Stimulated activated CD4-positive, alpha-beta T cell treated with anti-CD3 and anti-CD28 coated beads, Interleukin-1b, Interleukin-23, amount 100 ng/mL, for 48 hours (primary cell): ENCODE measurements at places on chromosomes 2 and 18.

- no peak for DNase-seq
Observed at GRCh38 chr2:34909992-34910705, 1311.0 kb upstream of the FAM98A start.

- DNase-seq = no peak
Observed at GRCh38 chr2:100988630-100989417, 13.3 kb upstream of the RPL31 start.

- DNase-seq = no peak
Observed at GRCh38 chr2:191217580-191217979, 27.6 kb upstream of the MYO1B start.

DNA sequence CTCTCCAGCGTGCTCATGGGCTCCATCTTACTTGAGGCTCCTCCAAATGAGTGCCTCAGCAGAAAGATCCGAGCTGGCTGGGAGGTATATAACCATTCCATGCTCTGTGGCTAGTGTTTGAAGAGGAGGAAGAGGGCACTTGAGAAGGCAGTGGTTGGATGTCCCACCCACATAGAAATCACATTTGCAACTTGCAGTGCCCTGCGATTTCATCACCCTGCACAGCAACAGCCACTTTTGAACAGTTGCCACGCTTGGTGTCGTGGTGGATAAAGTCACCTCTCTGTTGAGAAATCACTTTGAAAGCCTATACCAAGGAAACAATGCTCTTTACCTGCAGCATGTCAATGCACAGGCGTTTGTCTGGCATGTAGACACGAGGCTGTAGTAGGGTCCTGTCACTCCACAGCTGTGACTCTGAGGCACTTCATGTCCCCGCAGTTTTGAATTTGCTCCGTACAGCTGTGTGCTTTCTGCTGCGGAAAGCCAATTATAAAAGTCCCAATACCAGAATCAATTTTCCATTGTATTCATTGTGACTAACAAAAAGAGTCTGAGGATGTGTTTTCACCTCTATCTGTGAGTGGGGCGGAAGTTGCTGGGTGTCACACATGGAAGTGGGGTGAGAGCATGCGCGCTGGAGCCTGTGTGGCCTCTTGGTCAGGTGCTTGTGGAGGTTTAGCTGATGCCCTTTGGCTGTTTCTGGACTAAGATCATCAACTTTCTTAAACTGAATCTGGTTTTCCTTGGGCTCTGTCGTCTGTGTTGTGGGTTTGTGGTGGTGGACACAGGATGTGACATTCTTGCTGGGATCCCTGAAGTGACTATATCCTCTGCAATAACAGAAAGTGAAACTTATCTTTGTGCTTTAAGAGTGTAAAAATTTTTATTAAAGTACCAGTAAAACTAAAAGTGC, 2.8 kb downstream of the CNDP2 start:
- DNase-seq = peak; percentile 86

GRCh38 chr2:54122939-54123338, 7.5 kb downstream of the ACYP2 start:
- no peak for DNase-seq

- no peak for DNase-seq
Observed at GRCh38 chr2:155372969-155373368, 674.5 kb downstream of the KCNJ3 start.

GRCh38 chr2:121695171-121695451, 41.6 kb downstream of the NIFK start:
- DNase-seq = no peak

DNA sequence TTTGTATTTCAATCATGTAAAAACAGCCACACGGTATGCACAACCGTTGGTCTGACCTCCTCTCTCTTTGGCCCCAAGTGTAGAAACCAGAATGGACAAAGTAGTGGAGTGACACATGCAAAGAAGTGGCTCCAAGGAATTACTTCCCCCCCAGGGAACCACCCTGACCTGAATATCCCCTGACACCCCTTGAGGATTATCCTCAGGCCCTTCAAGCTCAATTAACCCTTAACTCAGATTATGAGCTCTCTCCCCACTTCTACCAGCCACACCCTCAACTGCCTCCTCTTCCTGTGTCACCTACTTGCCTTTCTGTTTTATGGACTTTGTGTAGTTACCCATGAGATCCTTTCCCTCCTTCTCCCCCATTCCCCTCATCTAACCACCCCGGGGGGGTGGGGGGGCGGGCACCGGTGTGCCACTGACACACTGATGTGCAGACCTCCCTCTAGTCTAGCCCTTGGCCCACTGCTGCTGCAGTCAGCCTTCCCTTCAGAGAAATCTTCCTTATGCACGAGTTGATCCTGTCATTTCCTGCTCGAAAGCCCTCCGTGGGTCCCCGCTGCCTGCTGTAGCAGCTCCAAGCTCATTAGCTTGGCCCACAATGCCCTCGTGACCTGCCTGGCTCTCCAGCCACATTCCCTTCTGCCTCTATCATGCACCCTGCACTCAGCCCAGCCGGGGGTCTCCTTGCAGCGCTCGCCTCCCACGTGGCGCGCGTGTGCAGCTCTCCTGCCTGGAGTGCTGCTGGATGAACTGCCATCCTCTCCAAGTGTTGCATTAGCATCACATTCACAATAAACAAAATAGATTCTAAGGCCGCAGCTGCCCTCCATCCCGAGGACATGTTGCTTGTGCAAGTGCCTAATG, 40.1 kb upstream of the TMEM177 start:
- DNase-seq = no peak

DNA sequence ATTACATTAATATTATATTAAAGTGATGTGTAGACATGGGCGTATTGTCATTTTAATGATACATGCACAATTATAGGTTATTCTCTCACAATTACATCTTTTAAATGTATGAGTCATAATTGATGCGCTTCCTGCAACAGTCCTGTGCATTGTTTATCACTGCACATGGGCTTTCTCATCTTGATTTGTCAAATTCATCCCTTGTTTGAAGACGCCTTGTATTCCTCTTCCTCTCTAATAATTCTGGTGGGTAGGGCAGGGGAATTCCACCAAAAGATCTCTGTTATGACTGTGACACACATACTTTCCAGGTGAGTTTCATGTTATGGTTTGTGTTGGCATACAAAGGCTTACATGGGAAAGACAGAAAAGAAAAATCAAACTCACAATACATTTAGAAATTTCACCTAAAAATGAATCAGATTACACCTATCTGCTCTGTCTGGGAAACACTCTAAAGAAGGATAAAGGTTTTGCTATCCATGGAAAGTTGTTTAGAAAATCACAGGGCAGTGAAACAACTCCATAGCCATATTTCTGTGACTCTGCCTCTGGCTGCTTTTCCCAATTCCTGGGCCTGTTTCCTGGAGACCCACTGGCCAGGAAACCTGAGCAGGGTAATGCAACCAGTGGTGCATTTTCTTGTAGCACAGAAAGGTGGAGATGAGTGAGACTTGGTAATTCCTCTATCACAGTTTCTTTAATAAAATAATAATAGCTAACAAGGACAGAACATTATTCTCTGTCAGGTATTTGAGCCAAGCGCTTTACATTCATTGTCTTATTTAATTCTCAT, 13.2 kb downstream of the SLC9A2 start:
- DNase-seq = no peak

- DNase-seq = no peak
Observed at GRCh38 chr2:45595721-45596435, 15.2 kb downstream of the SRBD1 start.

GRCh38 chr2:176122683-176123410, at the start of gene HOXD9:
HOXD9 (plus strand) TSS chr2:176122719; CDS start chr2:176122769, 50 bp downstream.
- no peak for DNase-seq

DNA sequence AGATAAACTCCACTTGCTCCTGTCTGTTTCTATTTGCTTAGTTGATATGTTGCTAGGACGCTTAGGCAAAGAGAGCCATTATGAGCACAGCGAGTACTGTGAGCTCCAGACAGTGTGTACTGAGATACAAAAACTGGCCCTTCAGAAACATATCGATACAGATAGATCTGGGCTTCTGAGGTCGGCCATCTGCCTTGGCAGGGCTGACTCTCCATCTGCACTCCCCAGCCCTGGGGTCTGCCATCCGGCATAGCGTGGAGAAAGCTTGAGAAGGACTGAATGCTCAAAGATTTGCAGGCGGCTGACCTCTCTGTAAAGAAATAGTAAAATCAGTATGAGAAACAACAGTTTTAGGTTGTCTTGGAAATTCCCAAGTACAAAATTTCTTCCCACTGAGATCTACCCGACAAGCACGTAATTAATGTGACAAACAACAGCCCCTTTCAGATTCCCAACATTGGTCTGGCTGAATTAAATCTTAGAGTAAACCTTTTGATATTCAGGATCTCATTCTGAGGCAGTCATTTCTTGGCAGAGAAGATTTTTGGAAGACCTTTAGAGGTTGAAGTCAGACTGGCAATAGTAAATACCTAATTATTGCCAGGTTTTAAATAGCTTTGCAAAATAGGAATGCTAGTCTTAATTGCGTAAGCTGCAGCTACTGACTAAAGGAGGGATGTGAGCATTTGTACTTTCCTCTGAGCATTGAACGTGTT, 127.4 kb downstream of the CHST9 start:
- DNase-seq = no peak

DNA sequence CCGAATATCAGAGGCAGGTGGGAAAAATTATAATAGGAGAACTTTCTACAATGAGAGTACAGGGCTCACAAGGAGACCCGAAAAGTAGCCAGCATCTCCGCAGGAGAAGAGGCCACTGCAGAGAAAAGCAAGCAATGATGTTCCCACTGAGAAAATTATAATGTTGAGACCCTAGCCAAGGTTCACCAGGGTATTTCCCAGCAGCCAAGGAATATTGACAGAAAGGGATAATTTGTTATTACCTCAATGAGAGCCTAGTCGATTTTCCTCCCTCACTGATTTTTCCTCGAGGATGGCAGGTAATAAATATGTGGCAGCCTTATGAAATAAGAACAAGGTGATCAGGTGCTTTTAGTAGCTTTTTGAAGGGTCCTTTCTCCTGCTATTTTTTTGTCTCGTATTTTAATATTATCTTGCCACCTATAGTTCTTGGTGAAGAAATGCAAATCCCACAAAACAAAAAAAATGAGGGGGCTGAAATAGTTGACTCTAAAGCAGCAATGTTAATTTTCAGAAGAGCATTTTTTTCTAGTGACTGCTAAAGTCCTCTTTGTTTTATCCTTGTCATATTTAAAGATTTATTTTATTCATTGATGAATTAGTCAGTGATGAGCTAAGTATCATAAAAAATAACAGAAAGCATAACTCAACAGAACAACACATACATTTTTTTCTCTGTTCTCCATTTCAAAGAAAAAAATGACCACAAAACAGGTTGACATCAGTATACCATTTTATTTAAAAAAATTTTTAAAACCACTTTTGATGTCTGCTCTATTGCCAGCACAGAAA, 215.4 kb downstream of the KCNE4 start:
- no peak for DNase-seq

DNA sequence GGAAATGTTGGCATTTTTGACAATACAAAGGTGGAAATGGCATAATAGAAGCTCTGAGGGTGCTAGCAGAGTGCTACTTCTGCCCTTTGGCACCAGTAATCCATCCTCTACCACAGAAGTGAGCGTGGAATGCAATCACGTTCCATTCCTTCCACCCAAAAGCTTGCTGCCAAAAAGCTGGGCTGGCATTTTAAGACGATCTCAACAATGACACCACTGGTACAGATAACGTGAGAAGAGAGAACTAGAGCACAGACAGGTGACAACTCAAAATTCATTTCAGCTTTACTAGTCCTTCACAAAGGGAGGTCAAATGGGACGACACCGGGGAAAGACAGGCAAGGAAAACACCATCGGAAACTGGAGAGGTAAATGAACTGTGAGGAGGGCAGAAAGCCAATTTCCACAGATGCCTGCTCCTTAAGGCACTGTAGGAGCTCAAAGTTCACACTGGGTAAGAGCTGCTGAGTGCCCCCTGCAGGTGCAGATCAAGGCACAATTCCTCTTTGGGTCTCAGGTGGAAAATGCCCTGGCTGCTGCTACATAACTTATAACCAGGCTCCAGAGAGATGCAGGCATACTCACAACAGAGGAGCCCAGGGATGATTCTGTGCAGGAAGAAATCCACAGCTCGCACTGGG, 50.7 kb upstream of the RNU4ATAC start:
- DNase-seq = no peak

- DNase-seq = peak; percentile 35
Observed at GRCh38 chr18:77100751-77101355, 31.7 kb downstream of the MBP start.

DNA sequence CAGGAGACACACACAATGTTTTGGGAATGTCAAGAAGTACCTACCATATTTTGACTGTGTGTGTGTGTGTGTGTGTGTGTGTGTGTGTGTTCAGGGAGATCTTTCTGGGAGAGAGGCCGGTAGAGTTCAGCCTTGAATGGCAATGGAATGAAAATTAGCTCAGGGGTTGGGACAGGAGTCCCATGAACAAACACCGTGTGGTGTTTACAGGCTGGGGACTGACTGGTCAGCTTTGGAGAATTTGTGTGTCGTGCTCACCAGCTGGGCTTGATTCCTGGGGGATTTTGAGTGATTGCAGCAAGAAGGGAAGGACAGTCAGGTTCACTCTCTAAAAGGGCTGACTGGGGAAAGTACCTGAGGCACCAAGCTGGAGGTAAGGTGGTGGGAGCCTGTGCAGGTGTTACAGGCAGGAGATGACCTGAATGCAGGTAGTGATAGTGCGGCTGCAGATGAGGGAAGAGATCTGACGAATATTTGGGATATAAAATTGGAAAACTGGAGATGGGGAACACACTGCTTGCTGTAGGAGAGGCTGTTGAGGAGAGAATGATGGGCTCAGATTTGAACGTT, 2.5 kb upstream of the ADNP2 start:
- no peak for DNase-seq

DNA sequence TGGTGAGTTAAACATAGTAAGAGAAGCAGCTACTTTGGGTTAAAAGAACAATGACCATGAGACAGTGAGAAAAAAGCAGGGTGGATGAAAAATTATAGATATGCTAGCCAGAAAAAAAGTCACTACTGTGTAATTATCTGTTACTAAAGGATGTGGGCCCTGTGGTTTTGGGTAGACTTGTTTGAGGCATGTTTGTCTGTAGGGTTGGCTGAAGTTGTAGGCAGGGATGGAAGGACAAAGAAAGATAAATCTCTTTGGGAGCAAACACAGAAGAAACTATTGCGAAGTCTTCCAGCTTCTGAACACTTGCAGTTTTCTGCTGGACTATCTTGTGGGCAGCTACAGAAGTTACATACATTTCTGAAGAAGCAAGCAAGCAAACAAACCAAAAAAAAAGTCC, 28.2 kb downstream of the RND3 start:
- DNase-seq = no peak

DNA sequence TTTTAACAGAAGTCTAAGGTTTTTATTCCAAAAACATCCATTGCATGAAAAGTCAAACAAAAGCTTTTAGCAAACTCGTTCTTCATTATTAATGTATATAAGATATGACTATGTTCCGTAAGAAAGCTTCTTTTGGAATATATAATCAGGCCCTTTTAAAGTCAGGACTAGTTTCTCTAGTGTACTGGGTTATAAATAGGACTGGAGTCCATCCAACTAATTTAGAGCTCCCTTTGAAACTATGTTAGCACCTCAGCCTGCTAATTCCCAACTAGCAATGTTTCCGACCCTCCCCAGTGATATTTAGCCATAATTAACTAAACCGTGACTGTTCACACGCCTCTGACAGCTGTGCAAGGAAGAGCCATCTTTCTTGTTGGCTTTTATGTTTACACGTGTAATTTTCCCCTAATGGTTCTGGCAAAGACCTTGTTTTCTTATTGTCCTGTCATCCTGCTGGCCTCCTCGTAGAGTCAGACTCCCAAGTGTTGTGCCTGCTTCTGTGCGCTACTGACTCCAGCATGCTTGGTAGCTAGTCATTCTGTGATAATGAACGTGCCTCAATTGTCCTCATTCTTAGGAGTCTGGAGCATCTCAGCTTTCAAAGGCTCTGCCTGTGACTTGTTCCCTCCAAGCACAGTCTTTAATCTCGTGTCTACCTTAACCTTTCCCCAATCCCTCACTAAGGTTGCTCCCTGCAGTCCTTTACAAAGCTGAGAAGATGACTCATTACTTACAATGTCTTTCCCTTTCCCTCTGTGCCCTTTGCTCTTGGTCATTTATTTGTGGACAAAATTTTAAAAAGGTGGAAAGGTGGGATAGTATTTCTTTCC, 172.2 kb upstream of the RASGRP3 start:
- DNase-seq = no peak
